ENCODE measurements at places on chromosomes 6 and 20.

GRCh38 chr20:45238139-45238538 is 16.2 kb downstream of the SLPI start:
- DNase-seq = no peak

DNA sequence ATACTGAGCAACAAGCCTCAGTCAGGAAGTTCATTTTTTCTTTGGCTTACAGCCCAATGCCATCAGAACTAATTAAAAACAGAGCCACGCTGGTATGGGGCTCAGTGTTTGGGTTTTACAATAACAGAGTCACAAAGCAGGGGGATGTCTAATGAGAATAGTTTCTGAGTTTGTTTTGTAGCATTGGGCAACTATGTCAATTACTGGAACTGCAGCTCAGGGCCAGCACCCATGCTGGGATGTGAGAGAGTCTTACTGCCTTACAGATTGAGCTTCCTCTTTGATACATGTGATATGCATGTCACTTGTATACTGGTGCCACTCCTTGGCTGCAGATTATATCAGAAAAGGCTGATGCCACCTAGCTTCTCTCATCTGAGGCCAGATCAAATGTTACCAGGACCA is 117.6 kb downstream of the TFAP2B start:
- no peak for DNase-seq

DNA sequence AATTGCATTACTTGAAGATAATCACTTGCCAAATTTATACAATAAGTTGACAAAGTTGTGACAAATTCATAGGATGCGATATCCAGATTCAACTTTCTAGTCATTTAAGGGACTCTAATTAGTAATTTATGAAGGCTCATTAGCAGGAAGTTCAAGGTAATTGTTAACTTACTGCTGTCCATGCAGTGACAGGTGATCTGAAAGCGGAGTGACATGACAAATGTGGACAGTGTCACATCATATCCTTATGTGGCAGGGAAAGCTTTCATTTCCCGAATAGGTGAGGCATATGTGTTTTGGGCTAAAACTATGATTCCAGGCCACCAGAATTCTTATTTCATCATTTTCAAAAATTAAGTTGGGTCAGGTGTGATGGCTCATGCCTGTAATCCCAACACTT is 115.9 kb upstream of the BMP2 start:
- DNase-seq = no peak

GRCh38 chr6:41193884-41194283 is 7.1 kb downstream of the TREML2 start:
- DNase-seq = no peak

GRCh38 chr6:53306819-53307347 is 41.9 kb downstream of the ELOVL5 start:
- DNase-seq = no peak

DNA sequence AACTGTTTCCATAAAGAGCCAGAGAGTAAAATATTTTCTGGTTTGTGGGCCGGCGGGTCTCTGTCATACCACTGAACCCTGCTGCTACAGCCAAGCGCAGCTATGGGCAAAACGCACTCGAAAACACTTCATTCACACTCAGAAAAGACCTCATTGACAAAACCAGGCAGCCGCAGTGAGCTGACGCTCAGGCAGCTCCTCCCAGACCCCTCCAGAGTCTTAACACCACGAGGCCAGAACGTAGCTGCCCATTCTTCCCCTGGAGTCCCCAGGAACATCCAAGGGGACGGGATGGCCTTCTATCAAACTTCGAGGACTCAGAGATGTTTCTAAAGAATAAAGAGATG is 35.6 kb upstream of the ZBP1 start:
- DNase-seq = no peak

- DNase-seq = no peak
Observed at GRCh38 chr6:75409286-75409685, 84.3 kb downstream of the FILIP1 start.

GRCh38 chr6:126546541-126547120 is 206.7 kb downstream of the CENPW start:
- DNase-seq = no peak

DNA sequence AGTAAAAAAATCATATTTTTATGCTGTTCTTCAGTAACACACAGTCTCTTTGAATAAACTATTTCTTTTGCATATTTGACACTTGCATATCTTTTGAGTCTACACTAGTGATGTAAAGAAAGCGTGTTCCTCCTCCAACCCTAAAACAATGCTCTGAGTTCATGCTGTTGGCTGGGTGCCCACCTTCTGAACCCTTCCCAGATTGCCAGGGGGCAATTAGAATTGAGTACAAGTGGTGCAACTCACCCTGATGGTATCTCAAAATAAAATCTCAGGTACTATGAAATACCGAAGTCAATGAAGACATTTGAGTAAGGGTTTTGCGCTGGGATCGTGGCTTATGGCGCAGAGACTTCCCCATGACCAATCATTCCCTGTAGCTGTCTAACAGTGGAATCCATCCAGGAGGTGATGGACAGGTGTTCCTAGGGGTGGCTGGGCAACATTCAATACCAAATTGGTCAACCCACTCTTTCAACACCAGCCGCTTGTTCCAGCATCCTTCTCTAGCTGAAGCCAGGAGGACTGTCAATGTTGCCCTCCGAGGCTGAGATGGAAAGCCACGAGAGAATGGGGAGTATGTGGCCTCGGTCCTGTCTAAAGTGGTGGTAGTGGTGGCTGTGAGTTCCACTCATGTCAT is 94.4 kb upstream of the ZNFX1 start:
- DNase-seq = no peak

DNA sequence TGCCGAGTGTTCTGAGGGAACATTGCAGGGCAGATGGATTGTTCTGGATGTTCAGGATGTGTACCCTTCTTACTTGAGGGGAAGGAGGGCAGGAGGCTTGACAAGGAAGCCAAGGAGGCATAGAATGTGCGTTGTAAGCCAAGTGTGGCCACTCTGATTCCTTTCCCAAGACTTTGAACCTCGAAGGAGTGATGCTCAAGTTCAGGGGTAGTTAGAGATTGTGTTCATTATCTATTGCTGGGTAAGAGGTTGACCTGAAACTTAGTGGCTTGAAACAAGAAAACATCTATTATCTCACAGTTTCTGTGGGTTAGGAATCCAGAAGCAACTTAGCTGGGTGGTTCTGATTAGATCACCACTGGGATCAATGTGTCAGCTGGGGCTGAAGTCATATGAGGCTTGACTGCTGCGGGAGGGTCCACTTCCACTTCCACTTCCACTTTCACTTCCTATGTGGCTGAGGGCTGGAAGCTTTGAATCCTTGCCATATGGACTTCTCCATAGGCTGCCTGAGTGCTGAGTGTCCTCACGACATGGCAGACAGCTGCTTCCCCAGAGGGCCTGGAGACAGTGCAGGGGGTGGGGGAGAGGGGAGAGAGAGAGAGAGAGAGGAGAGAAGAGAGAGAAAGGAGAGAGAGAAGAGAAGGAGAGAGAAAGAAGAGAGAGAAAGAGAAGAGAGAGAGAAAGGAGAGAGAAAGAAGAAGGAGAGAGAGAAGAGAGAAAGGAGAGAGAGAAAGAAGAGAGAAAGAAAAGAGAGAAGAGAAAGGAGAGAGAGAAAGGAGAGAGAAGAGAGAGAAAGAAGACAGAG is 6.9 kb upstream of the CD40 start:
- no peak for DNase-seq

GRCh38 chr6:135176464-135176863 is 4.6 kb upstream of the MYB start:
- DNase-seq = no peak
